Purkinje cell (primary cell): ENCODE measurements at places on chromosomes 16 and 17. TPM values are rescaled to one million over a fixed set of nuclear protein-coding genes. Genes with fewer than 3 reads are reported as not detected.

Gene SP2
- polyA plus RNA-seq = 2.1 and 3.0 TPM in 2 replicates

Gene IL32
- not detected in 2 replicates for polyA plus RNA-seq

Gene SOST
- not detected in 2 replicates for polyA plus RNA-seq

Gene ZNF469
- not detected in 2 replicates for polyA plus RNA-seq

Gene CD300E
- not detected in 2 replicates for polyA plus RNA-seq

Gene ABCA8
- polyA plus RNA-seq = 5.3 TPM in 2 replicates

Gene PRCD
- 4.4 and 4.9 TPM in 2 replicates for polyA plus RNA-seq

Gene HSD3B7
- polyA plus RNA-seq = not detected in 2 replicates

Gene GUCY2D
- not detected in 2 replicates for polyA plus RNA-seq

Gene HES7
- polyA plus RNA-seq = not detected in 2 replicates

Gene KRTAP9-8
- polyA plus RNA-seq = not detected in 2 replicates

Gene TBC1D3K
- polyA plus RNA-seq = not detected in 2 replicates

Gene CYB561
- 11.4 TPM in 2 replicates for polyA plus RNA-seq

Gene CHST5
- polyA plus RNA-seq = 0.14 TPM in 1 of 2 replicates, not detected in the other

Gene TNFSF12
- polyA plus RNA-seq = 1.9 and 5.1 TPM in 2 replicates

Gene CCL17
- polyA plus RNA-seq = not detected in 2 replicates

Gene NGFR
- 5.3 and 8.0 TPM in 2 replicates for polyA plus RNA-seq

Gene NOS2
- not detected in 2 replicates for polyA plus RNA-seq

Gene KRTAP4-2
- polyA plus RNA-seq = not detected in 2 replicates
